ENCODE measurements at places on chromosomes 13 and 19. TPM values are rescaled to one million over a fixed set of nuclear protein-coding genes. Genes with fewer than 3 reads are reported as not detected.

The OVOL3 gene
- total RNA-seq = not detected

The ATCAY gene
- total RNA-seq = not detected

The ZNF222 gene
- total RNA-seq = 0.96 TPM

The FAAP24 gene
- total RNA-seq = 1.1 TPM

The OR10H1 gene
- total RNA-seq = not detected

Measured in left lobe of liver (tissue), 2 donors.